ENCODE measurements at places on chromosomes 16 and 17.

DNA sequence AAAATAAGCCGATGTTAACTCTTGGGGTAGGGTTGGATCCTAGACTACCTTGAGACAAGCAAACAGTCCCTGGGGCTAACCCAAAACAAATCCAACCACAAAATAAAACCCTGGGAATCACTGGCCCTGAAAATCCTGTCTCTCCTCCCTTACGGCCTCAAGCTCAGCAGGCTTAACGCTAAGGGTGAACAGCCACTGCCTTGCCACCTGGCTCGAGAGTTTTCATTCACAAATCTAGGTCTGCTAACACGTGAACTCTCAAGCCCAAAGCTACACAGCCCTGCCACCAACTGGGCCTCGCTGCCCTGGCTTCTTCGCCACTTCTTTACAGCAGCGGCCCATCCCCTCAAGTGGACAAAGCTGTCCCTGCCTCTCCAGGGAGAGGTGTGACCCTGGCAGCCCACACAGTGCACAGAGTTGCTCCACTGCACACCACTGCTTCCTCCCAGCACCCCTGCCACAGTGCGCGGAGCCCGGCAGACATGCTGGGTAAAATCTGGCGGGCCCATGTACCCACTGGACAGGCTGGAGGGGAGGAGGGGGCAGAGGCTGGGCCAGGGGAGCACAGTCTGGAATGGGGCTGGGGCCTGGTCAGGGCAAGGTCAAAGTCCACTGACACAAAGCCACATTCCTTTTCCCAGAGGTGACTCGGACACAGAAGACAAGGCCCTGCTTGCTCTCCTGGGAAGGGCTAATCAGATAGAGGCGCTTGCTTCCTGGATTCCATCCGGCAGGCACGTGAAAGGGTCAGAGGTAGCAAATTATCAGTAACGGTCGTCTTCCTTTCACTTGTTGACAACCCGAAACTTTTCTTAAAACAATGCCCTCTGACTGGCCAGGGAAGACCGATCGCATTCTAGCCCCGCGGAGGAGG, 996 bp downstream of the PCYT2 start:
- no peak for DNase-seq

- DNase-seq: peak; percentile 67
Measured at GRCh38 chr16:77191259-77191969, 424 bp downstream of the MON1B start.

GRCh38 chr17:74176546-74177001, 26.9 kb upstream of the RPL38 start:
- DNase-seq: peak; percentile 68

- DNase-seq: peak; percentile 25
Measured at GRCh38 chr16:83343935-83344366, 463.8 kb upstream of the HSBP1 start.

DNA sequence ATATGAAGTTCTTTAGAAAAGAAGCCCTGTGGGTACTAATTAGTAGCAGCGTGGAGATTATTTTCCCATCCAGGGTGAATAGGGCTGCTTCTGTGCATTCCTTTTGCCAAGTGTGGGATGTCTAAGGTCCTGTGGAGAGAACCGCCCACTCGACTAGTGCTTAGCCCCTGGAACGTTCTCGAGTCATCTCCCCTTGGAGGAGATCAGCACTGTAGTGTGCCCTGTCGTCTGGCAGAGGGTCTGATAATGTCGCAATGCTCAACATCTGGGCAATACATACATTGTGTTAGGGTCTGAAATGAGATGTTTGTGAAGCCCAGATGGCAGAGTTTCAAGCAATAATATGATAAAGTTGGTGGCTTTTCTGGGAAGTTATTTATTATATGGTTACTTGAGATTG, 64.8 kb downstream of the SPECC1 start:
- no peak for DNase-seq

Measured in suppressor macrophage treated with lipopolysaccharide for 4 hours (primary cell).